ENCODE measurements at places on chromosomes 12 and 14.

DNA sequence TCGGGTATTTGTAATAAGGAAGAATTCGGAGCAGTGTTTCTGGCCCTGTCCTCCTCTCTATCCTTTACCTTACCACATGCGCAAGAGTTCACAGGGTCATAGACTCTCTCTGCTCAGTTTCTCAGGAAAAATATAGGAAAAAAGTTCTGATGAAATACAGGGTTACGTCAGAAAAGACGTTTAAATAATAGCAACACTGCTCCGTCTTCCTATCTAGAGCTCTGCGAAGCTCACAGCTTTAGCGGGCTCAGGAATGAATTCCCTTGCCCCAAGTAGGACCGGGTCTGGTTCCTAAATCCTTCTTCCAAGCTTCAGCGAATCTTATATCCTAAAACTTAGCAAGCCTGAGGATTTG is 365 bp downstream of the CCDC59 start:
- no peak for DNase-seq

DNA sequence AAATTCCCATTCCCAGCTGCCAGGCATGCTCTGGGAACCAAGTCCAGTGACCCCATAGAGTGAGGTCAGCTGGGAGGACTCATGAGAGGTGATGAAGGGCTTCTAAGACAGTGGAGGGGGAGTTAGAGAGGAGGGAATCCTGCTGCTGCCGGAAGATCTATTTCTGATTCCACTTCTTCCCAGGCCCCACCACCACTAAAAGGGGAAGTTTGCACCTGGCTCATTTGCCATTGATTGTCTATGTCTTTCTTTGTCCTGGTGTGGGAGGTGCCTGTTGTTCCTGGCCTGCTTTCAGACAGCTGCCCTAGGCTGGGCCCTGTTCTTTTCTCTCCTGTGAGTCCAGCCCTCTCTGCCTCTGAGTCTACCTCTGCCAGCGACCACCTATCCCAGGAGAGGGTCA is 3.0 kb upstream of the KRT6A start:
- DNase-seq: no peak

- DNase-seq: no peak
These were observed 3.5 kb upstream of the EIF5 start for GRCh38 chr14:103330536-103330935.

DNA sequence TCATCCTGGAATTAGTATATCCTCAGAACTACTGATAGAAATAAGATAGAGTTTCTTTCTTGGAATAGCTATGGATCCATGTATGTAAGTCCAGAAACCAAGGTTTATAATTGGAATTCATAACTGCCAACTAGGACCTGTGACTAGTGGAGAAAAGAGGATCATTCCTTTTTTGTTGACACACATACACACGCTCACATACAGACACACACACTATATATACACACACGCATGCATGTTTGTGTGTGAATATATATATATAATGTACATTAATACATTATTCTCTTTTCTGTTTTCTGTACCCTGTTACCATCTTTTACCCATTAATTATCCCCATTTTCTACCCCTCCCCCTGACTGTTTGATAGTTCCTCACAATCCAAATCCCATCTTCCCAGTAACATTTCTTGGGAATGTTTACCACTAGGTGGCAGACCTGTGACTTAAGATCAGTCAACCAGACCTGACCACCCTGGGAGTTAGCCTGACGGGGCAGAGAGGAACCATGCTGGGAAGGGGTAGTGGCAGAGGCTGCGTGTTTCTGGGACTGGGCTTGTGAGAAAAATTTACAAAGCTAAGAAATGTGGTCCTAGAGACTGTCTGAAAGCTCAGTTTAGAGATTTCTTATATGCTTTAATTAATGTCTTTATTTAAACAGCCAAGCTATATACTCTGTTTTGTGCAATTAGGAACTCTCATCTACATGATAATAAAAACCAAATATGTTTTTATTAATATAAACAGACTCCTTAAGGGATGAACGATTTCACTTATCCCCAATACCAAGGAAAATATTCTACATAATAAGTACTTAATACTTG is 308.0 kb downstream of the PPFIA2 start:
- DNase-seq: no peak

DNA sequence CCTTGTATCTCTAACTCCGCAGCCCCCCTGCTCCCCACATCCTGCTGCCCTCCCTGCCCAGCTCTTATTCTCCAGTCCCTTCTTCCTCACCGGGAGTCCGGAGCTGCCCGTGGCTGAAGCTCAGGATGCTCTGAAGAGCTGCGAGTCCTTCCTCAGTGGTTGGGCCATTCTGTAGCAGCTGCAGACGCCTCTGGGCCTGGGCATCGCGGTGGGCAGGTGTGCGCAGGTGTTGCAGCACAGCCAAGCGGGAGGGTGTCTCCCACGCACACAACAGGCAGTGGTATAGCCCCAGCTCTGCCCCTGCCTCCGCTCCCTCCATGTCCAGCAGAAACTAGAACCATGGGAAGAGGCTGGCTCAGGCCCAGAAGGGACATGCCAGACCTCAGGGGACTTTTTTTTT is 20.2 kb downstream of the ZFHX2 start:
- no peak for DNase-seq

DNA sequence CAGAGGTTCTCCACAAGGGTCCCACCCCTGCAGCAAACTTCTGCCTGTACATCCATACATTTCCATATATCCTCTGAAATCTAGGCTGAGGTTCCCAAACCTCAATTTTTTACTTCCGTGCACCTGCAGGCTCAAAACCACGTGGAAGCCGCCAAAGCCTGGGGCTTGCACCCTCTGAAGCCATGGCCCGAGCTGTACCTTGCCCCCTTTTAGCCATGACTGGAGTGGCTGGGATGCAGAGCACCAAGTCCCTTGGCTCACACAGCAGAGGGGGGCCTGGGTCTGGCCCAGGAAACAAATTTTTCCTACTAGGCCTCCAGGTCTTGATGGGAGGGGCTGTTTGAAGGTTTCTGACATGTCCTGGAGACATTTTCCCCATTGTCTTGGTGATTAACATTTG is 84.4 kb downstream of the FSCB start:
- DNase-seq: no peak

GRCh38 chr14:106207316-106207715 is 680.9 kb downstream of the TMEM121 start:
- DNase-seq: no peak

- DNase-seq: no peak
These were observed 4.2 kb downstream of the NPC2 start for GRCh38 chr14:74488786-74489397.

- no peak for DNase-seq
These were observed 1.7 kb downstream of the ANKRD52 start for GRCh38 chr12:56256326-56256960.

DNA sequence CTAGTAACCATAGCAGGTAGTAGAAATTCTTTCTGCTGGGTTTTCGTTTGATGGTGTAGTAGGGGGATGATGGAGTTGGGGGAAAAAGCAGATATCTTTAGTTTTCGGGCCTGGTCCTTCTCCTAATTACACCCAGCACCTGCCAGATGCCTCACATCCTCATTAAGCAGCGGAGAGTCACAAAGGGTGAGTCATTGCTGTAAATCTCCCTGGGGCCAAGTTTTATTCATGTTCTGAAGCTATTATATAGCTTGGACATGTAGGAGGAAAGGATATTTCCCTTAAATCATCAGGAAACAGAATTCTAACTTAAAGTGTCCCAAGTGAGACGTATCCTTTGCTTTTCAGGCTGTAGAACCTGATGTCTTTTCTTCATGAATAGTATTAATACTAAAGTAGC is 4.9 kb upstream of the NECAP1 start:
- no peak for DNase-seq

DNA sequence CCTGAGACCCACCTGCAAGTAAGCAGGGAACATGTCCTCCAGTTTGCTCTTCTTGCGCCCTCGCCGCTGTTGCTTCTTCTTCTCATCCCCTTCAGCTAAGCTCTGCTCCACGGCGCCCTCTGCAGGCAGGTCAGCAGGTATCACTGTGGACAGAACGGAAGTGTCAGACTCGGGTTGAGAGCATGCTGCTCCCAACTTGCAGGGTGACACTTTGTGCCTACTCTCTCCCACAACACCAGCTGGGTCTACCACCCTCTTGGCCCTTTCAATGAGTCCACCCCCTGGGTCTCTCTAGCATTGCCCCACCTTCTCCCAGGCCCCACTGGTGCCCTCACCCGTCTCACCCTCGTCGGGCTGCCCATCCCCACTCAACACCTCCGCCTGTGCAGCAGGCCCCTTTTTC is 16.7 kb downstream of the KMT2D start:
- peak; percentile 53 for DNase-seq

DNA sequence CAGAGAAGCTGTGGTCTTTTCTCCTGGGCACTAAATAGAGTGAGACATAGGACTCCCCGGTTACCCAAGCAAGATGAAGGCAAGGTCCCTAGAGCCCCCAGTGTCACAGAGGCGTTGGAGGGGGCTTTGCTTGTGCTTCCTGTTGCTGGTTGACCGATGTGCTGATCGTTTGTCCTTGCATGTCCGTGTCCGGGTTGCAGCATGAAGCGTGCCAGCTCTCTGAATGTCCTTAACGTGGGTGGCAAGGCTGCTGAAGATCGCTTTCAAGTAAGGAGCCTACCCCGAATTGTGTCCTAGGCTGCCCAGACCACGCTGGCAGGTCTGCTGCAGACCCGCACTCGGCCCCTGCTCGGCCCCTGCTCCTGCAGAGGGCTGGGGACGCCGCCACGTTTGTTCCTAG is 23.1 kb downstream of the XRCC3 start:
- no peak for DNase-seq

DNA sequence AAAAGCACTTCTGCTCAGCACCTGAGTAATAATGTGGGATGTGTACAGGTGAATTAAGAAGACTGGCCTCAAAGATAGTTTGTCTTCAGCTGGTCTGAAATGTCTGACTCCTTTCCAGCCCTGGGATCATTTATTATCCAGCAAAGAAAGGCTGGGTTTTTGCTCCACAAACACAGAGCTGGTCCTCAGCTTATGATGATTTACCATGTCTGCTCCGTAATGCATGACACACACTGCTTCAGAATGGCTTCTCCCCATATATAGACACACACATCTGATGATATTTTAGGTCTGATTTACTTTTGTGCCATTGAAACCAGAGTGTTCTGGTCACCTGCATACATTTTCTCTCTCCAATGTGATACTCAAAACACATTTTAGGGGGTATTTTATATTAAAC is 225.0 kb downstream of the SLC25A21 start:
- no peak for DNase-seq

Data from stimulated activated CD4-positive, alpha-beta T cell treated with anti-CD3 and anti-CD28 coated beads, TNF-alpha, amount 100 ng/mL, for 1 hour (primary cell).